Umbilical cord (tissue), 2 donors: ENCODE measurements at places on chromosomes 6 and 20. TPM values are rescaled to one million over a fixed set of nuclear protein-coding genes. Genes with fewer than 3 reads are reported as not detected.

The ADGRF5 gene
- 2.2 TPM for total RNA-seq

GRCh38 chr6:158539413-158539812, 20.5 kb upstream of the TMEM181 start:
- no peak for DNase-seq

- DNase-seq = no peak
Measured at GRCh38 chr6:109693111-109693510, 2.0 kb downstream of the FIG4 start.

The ADAM33 gene
- 71.3 TPM for total RNA-seq

DNA sequence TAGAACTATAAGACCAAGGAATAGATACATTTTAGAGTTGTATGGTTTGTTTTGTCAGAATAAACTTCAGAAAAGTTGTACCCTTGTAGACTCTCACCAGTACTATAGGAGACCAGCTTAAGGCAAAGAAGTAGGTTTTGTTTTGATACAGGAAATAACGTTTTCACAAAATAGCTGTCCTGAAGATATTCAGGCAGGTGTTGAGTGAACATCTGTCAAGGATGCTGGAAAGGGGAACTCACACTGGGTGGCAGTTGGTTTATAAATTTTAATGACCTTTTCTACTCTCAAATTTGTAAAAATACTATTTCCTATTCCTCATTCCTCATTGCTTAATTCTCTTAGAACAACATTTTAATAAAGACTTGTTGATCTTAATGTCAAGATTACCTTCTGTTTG, 174.0 kb upstream of the MAN1A1 start:
- DNase-seq = no peak

DNA sequence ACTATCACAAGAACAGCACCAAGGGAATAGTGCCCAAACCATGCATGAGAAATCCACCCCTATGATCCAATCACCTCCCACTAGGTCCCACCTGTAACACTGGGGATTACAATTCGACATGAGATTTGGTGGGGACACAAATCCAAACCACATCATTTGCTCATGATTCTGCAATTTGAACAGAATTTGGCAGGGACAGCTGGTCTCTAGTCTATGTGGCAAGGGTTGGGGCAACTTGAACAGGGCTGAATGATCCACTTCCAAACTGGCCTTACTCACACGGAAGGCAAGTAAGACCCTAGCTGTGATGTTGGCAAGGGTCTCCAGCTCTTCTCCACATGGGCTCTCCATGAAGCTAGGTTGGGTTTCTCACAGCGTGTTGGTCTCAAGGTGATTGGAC, 10.1 kb upstream of the FKBP5 start:
- no peak for DNase-seq

DNA sequence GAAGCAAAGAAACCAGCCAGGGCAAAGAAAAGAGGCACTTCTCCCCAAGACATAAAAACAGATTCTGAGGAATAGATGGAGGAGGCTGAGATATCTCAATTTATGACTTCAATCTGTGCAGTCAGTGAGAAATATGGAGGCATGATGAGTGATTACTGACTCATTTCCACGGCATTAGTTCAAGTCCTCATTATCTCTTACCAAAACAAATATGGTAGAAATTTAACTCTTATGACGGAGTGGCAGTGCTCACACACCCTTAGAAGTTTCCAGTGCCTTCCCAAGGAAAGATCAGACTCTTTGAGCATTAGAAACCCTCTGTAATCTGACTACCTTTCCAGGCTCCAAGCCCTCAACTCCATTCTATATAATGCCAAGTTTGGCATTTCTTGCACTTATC, 364.1 kb downstream of the ARHGAP18 start:
- no peak for DNase-seq

DNA sequence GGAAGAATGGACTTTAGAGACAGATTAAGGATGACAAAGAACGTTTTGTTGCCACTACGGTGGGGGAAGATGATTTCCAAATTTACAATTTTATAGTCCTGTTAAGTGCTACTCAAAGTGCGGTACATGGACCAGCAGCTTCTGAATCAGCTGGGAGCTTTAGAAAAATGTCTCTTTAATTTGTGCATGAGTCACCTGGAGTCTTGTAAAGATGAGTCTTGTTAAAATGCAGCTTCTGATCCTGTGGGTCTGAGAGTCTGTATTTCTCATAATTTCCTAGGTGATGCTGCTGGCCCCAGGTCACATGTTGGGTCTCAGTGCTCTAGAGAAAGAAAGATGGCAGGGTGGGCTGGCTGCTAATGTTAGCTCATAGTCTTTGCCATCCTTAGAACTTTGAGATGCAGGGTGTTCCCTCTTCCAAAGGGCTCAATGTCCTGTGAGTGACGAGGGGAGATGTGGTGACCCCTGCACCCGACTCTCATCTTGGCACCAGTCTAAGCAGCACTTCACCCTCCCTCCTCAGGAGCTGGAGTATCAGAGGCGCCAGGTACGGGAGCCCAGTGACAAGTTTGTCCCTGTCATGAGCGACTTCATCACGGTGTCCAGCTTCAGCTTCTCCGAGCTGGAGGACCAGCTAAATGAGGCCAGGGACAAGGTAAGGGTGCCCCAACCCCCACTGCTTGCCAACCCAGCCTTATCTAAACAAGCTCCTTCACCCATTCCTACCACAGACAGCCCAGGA, 34.5 kb downstream of the MOCS1 start:
- no peak for DNase-seq

GRCh38 chr6:109687271-109687761, 3.7 kb downstream of the AK9 start:
- no peak for DNase-seq

GRCh38 chr6:131470534-131470933, 102.5 kb upstream of the ARG1 start:
- no peak for DNase-seq

DNA sequence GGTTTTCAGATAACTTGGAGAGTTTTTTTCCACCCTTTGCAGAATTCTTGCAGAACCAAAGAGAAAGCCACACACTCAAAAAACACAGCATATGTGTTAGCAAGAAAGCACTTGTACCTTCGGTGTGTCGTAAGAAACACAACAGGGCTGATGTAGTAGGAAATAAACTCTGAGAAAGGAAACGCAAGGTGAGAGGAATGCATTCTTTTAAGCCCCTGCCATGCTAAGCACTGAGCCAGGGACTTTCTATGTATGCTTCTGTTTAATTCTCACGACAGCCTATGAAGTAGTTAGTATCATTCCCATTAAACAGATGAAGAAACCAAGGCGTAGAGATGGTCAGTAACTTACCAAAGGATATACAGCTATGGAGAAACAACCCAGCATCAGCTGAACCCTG, 23.1 kb downstream of the NEDD9 start:
- no peak for DNase-seq

The SLC4A11 gene
- total RNA-seq = not detected

DNA sequence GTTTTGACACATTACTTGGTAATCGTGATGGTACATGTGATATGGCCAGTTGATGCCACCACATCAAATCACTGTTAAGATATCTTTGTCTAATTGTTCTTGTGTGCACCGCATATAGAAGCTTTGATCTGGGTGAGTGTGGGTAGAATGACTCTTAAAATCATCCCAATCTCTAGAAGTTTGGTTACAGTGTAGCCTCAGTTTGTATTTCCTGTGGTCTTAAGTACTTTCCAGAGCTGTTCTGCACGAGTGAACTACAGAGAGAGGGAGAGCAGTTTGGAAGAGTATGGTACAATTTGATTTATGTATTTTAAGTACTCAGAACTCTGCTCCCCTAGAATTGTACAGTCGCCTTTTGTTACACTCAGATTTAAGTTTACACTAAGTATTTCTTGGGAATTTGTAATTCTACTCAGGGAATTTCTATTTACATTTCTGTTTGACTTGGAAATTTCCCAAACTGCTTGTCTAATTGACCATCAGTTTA, 37.5 kb downstream of the SNX9 start:
- peak; percentile 8 for DNase-seq

The POLR3F gene
- total RNA-seq = 16.9 TPM

- DNase-seq = peak; percentile 52
Measured at GRCh38 chr6:40894962-40895799, 143.8 kb downstream of the UNC5CL start.

DNA sequence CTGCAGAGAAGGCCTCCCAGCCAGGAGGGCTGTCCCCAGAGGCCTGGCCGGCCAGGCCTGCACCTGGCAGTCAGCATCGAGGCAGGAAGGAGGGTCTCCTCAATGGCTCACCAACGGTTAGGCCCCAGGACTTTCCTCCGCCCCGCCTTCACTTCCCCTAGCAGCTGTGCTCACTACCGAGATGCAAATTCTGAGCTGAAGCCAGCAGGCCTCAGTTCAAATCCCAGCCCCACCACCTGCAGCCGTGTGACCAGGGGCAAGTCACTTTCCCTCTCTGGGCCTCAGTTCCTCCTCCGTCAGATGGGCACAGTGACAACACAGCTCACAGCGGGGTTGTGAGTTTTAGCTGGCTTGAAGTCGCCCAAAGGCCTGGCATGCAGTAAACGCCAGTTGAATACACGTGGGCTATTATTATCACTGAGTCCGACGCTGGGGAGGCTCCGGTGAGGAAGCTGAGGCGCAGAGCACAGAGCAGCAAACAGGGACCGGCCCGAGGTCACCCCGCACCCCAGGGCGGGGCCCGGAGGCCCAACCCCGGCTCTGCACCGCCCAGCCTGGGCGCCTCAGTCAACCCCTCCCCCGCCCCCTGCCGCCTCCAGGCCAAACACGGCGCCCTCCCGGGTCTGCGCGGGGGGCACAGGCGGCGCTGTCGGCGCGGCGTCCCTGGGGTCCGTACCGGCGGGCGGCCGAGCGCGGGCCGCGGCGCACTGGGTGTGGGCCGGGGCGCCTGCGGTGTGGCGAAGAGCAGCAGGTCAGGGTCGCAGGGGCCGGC, 671 bp downstream of the E2F1 start:
- no peak for DNase-seq

DNA sequence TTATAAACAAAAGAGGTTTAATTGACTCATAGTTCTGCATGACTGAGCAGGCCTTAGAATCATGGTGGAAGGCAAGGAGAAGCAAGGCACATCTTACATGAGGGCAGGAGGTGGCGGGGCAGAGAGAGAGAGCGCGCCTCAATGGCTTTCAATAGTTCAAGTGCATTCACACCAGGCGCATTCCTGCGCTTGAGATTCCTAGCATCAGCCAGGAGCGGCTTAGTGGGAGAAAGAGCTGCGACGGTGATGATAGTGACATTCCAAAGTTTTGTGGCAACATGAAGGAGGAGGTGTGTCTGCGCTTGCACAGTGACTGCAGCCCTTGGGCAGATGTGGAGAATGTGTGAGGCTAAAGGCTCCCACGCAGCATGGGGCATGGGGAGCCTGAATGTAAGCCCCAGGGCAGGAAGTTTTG, 25.0 kb upstream of the EMILIN3 start:
- no peak for DNase-seq

The NHLRC1 gene
- 5.5 TPM for total RNA-seq

GRCh38 chr6:48101290-48101689, 9.7 kb downstream of the PTCHD4 start:
- no peak for DNase-seq

DNA sequence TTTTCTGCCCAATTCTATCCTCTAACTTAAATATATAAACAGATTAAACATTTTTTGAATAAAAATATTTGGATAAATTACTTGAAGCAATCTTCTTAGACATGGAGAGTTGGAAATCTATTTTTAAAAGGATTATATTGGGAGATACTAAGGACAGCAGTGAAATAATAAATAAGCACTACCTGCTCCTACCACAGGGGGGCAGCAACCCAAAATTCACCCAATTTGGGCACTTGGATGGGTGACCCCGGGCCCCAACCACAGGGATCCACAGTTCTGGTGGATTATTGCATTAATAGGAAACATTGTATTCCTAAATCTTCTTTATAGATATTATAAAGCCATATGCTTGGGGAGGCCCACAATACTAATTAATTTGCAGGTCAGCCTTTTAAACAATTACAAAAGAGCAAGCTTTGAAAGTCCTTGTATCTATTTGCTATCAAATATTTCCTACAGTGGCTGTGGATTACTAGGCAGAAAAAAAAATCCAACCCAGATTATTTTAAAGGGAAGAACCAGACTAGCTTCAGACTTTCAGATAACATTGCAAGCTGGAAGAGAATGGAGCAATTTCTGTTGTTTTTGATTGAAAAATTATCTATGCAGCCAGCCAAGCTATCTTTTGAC, 66.4 kb upstream of the PDE10A start:
- no peak for DNase-seq

The PRPF6 gene
- 44.1 TPM for total RNA-seq

DNA sequence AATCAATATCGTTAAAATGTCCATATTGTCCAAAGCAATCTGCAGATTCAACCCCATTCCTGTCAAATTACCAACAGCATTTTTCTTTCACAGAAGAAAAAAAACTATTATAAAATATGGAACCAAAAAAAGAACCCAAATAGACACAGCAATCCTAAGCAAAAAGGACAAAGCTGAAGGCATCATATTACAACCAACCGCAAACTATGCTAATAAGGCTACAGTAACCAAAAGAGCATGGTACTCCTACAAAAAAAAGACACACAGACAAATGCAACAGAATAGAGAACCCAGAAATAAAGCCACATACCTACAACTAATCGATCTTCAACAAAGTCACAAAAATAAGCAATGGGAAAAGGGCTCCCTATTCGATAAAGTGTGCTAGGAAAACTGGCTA, 49.2 kb downstream of the RNGTT start:
- DNase-seq = no peak

DNA sequence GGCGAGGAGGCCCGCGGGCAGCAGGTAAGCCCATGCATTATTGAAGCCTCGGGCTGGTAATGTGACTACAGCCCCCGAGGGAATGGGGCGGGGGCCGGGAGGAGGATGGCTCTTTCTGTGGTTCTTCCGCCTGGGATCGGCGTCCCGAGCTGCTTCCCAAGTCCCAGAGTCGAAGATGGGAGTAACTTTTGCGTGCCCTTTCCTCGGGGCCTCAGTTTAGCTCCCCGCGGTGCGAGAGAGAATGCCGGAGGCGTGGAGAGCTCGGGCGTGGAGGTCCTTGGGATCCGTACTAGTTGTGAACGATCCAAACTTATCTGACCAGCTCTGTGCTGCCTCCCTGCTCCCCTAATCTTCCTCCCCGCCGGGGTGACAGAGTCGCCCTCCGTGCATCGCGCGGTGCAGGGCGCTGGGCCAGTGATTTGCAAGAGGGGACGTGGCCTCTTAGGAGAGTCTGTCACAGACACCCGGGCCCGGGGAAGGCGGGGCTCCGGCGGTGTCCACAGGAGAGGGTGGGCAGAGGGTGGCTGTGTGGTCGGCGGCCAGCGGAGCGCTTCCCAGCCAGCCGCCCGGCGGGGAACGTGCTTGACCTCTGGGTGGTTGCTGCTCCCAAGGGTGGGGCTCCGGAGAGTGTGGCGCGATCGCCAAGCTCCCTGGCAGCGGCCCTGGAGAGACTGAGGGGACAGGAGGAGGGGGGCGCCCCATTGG, 815 bp downstream of the UTRN start:
- DNase-seq = peak; percentile 71

The PDE10A gene
- 15.4 TPM for total RNA-seq

The MTFR2 gene
- 4.3 TPM for total RNA-seq

- DNase-seq = no peak
Measured at GRCh38 chr20:59571151-59571550, 33.2 kb upstream of the PHACTR3 start.
